EH (cell line): ENCODE measurements at places on chromosomes 13 and 19.
A peak's percentile ranks its signal among the peaks of the same experiment; 100 is the strongest.

GRCh38 chr19:34131100-34131499, 41.2 kb upstream of the LSM14A start:
- DNase-seq, result peak; percentile 25

- DNase-seq, result no peak
Measured at GRCh38 chr19:50490411-50490811, 13.8 kb upstream of the GARIN5A start.

DNA sequence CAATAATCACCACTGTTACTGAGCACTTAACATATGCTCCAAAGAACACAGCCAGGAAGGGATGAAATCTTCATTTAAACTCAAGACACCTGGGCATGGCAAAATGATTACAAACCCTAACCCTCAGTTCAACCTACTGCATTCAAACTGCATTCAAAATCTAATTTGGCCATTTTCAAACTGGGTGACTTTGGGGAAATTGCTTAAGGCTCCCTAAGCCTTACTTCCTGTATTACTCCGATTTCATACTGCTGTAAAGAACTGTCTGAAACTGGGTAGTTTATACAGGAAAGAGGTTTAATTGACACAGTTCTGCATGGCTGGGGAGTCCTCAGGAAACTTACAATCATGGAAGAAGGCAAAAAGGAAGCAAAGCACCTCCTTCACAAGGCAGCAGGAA, 50.4 kb downstream of the CBY2 start:
- no peak for DNase-seq

- DNase-seq, result peak; percentile 65
Measured at GRCh38 chr19:13082192-13083007, 20.3 kb downstream of the LYL1 start.

DNA sequence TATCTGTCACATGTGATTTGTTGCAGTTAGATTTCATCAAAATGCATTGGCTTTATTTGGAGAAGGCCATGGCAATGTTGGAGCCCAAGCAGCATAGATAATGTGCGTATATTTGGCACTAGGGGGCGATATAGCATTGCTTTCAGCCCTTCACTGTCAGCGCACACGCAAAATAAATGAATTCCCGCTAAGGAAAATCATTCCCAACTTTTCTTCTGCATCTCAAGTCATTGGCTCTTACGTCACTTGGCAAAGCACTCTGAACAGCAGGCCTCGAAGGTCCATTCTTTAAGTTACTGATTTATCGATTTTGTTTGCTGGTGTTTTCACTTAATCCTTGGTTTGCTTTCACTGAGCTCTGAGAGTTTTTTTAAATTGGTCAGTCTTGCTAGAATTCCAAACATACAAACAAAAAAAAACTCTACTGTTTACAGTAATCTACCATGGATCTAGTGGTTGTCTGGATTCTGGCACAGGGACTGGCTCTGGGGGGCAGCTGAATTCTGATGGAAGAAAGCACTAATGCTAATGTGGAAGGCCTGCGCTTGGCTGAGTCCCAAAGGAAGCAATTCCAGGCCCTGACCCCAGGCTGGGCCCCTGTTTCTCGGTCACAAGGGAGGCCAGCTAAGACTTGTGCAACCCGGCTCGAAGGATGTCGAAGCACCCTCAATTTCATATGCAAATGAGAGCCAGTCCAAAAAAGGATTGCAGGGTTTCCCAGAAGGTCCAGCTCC, 97.7 kb upstream of the IPO5 start:
- DNase-seq, result peak; percentile 87

GRCh38 chr13:98471934-98472333, 105.0 kb downstream of the STK24 start:
- no peak for DNase-seq

DNA sequence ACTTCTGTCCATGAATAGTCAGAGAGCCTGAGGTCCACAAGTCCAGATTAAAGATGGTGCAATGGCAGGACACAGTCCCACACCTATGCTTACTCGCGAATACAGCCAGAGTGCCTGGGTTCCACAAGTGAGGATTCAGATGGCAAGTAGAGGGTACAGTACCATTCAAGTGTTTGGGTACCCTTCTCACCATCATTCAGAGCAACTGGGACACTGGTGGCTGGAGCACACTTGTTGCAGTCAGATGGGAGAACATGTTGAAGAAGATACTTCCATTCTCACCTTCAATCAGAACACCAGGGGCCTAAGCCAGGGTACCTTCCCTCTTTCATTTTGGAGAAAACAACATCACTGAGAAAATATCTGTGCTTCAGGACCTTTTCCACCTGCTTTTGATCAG, 43.7 kb upstream of the ZNF599 start:
- no peak for DNase-seq

DNA sequence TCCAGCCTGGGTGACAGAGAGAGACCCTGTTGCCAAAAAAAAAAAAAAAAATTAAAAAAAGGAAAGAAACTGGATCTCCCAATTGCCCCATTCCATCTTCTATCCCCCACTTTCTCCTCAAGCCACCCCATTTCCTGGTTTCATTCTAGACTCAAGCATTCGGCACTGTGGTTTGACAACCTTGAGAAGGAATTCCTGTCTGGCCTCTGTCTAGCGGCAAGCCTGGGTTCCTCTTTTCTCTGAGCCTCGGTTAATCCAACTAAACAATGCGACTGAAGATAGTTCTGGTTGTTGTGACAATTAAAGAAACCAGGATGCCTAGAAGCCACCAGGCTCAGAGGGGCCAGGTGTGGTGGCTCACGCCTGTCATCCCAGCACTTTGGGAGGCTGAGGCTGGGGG, 3.3 kb upstream of the C3 start:
- no peak for DNase-seq

DNA sequence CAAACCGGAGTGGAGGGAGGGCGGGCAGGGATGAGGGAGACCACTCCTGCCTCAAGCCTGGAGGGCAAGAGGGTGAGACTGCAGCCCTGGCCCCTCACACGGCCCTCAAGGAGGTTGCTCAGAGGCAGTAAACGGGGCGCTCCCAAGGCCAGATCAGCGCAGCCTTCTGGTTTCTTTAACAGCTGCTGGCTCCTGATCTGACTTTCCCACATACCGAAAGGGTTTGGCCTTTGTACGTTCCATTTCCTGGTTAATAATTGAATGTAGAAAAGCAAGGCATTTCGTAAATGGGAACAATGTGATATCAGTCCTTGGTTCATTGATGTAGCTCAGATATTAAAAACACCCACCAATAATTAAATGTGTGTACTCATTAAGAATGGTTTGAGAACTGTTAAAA, 71.5 kb downstream of the GGACT start:
- no peak for DNase-seq

GRCh38 chr19:21082011-21082975, at the start of gene ZNF714:
TSS of gene ZNF714 (plus strand) at chr19:21082203. CDS start at chr19:21098269, 16,066 bp downstream.
- DNase-seq, result peak; percentile 96

- DNase-seq, result no peak
Measured at GRCh38 chr19:36183245-36183628, 31.0 kb upstream of the COX7A1 start.

GRCh38 chr13:77868717-77869116, 49.9 kb downstream of the EDNRB start:
- no peak for DNase-seq

DNA sequence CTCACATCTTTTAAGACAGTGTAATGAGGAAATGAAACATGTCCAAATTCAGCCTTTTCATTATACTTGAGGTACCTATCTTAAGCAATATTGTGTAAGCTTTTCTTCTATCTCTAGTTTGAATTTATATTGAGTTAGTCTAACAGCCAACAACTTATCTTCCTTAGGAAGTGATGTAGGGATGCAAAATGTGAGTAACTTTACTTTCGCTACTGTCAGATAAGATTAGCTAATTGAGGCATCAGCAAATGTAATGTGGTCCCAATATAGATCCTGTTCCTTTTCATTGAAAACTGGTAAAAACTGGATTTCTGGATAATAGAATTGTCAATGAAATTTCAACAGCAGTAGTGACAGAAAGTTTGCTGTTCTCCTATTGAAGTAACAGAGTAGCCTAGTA, 902.2 kb downstream of the GPC5 start:
- no peak for DNase-seq

DNA sequence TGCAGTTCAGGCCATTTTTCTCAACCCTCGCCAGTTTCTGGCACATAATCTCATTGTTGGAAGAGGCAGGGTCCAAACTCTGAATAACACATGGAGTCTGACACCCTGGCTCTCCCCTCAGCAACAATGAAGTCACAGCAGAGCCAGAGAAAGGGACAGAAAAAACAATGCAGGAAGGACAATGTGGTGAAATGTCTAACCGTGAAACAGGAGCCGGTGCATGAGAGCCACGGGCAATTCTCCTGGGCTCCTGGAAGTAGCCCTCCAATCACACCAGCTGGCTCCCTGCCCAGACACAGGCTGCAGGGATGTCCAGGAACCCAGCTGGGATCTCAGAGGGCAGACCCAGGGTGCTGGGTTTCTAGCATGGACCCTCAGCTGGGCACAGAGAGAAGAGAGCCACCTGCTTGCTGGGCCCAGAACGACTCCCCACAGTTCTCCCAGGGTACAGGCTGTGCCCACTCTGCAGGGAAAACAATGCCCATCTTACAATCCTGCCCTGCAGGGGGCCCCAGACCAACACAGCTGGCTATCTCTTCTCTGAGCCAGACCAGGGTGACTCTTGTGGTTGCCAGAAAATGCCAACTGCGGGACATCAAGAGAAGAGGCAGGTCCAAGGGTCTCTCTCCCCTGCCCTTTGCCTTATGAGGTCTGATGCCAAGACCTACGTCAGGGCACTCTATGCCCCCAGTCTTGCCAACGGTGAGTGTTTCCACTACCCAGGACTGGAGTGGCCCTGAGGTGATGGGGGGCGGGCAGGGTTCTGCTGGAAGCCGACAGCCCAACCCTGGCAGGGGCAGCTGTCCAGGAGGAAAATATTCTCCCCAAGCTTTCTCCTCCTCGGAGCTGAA, 64.5 kb downstream of the CEBPG start:
- peak; percentile 35 for DNase-seq

- DNase-seq, result no peak
Measured at GRCh38 chr13:26372747-26373146, 118.8 kb downstream of the CDK8 start.

DNA sequence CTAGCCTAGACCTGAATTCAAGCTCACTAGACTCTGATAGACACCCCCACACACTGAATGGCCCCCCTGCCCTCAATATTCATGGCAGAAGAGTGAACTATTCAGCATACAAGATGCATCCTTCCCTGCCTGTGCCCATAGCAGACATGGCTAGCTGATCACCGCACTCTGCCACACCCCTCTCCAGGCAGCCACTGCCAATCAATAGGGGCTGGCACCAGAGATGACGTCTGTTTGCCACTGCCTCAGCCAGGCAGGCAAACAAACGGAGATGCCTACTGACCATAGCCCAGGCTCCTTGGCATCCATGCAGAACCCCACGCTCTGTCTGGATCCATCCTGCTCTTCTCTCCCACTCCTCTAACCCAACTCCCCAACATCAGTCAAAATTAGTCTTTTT, 13.8 kb upstream of the NPAS1 start:
- DNase-seq, result no peak

DNA sequence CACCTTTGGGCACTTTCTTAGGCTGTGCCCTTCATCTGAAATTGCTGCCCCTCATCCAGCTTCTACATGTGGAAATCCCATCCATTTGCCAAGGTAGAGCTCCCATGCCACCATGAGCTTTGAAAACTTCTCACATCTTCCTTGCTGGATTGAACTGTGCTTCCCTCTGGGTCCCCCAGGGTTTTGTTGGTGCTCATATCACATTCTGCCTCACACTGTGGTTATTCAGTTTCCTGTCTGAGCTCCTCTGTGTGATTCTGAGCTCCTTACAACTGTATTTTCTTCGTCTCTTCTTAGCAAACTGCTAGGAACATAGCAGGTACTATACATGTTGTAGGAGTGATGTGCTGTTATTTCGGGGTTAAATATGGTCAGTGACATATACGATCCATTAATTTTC, 74.9 kb upstream of the KL start:
- no peak for DNase-seq

- no peak for DNase-seq
Measured at GRCh38 chr19:33954686-33955085, 158.0 kb downstream of the KCTD15 start.

DNA sequence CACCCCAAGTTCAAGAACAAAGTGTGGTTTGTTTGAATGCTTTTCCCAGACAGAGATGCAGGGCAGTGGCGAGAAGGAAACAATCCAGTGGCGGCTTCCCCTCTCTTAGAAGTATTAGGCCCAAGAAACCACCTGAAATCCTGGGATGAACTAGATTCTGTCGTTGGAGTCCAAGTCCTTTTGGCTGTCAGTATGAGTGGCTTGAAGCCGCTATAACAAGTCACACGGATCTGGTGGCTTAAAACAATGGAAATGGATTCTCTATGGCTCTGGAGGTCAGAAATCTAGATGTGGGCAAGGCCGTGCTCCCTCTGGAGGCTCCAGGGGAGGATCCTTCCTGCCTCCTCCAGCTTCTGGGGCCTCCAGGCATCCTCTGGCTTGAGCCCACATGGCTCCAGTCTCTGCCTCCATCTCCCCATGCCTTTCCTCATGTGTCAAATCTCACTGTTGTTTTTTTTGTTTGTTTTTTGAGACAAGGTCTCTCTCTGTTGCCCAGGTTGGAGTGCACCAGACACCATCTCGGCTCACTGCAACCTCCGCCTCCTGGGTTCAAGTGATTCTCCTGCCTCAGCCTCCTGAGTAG, 97.7 kb downstream of the GNG7 start:
- no peak for DNase-seq

DNA sequence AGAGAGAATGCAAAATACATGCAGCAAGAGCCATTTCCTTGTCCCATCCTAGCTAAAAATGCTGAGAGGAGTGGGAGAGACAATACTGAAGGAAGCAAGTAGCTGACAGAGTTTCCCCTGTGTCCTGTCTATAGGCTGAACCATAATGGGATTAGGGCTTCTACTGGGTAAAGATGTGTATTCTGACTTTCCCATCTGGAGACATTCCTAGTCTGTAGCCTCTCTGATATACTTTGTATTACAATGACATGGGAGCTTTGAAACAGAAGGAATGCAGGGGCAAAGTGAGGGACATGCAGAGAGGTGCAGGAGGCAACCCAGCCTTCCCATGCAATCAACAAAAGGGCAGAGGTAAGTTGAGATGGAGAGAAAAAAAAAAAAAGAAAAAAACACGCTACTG, 10.5 kb upstream of the GPC6 start:
- no peak for DNase-seq

DNA sequence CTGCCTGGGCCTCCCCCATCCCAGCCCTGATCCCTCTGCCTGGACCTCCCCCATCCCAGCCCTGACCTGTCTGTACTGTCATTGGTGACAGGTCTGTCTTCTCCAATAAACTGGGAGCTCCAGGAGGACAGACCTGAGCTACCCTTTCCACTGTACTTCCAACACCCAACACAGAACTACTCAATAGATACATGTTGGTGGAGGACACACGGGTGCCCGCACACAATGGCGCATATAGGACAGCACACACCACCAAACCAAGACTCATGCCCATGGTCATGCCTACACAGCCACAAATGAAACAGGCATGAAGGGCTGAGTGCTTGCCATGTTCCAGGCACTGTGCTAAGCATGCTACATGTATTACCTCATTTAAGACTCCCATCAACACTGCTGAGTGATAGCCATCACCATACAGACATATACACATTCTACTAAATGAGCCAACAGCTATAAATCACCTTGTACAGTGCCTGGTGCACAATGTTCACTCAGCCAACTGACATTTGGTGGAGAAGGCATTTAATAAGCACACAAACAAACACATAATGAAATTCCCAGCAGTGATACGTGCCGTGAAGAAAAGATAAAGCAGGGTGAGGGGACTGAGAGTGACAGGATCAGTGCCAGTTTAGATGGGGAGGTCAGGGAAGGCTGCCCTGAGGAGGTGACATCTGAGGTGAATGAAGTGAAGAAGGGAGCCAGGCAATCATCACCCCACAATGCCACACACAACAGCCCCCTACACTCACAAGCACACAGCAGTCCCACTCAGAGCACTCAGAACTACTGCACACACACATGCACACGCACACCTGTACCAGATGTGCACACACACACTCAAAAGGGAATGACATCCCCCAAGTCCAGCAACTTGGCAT, 857 bp downstream of the POU2F2 start:
- DNase-seq, result no peak
